Osteocyte (in vitro differentiated cells): ENCODE measurements at places on chromosomes 7 and 10.

DNA sequence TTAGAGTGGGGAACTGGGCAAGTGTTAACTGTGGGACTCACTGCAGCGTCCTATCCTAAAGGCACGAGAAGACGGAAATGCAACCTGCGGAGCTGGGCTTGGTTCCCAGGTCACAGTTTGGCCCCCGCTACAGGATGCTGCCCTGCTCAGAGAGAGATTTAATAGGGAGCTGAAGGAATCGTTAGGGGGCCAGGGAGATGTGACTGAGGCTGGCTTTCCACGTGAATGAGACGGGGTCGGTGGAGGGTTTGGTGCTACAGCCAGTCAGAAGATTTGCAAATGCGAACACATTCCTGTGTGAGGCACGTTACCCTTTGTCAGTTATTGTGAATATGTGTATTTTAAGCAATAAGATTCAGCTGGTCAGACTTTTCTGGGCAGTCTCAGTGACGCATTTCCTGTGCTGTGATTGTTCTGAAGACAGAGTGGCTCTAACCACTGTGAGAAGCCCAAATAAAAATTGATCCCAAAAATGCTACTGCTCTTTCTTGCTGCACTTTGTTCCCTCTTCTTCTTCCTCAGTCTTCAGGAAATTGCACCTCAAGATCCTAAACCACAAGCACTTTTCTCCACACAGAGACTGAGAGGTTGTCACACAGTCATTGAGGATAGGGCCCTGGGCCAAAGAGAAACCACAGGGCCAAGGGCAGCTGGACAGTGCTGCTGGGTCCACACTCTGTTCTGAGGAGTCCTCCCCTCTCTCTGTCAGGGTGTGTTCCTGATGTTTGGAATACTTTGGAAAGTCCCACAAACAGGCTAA lies 21.2 kb downstream of the CYP17A1 start:
- no peak for DNase-seq

- DNase-seq = no peak
Observed at GRCh38 chr10:72802332-72802731, 91.2 kb upstream of the OIT3 start.

- no peak for DNase-seq
Observed at GRCh38 chr10:133444342-133445267, 9.1 kb upstream of the SCART1 start.

DNA sequence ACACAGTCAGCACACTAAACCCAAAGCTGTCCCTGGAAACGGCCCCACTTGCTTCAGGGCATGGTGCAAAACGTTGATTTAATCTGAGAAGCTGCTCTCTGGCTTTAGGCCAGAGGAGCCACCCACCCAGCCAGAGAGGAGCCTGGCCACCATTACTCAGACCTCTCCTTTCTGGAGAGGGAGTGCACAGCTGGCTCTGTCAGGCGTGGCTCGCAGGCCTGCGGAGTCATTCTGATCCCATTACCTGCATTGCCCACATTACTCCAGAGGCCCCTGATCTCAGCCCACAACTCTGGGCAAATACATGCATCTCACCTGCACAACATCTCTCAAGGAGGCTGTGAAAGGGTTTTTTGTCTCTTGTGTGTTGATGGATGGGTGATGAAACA lies 370.0 kb upstream of the IGFBP3 start:
- no peak for DNase-seq

DNA sequence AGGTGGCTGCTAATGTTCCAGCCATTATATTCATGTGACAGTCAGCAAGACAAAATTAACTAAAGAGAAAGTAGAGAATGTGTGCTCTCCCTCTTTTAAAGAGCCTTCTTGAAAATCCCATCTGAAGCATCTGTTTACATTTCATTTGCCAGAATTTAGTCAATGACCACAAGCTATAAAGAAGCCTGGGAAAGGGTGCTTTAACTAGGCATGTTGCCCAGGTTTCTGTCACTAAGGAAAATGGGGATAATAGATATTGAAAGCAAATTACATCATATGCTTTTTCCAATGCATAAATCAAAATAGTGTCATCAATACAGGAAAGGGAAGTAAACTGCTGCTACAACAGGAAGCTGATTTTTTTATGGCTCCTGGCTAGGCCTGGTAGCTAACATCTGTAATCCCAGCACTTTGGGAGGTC lies 67.7 kb downstream of the ELAPOR2 start:
- DNase-seq = no peak
